ENCODE measurements at places on chromosomes 6 and 20. TPM values are rescaled to one million over a fixed set of nuclear protein-coding genes. Genes with fewer than 3 reads are reported as not detected.

The SYTL3 gene
- 4.2 TPM for total RNA-seq

The ERVFRD-1 gene
- not detected for total RNA-seq

The LTV1 gene
- 21.1 TPM for total RNA-seq

The SMOC2 gene
- total RNA-seq: under 0.01 TPM

The DAAM2 gene
- 1.9 TPM for total RNA-seq

The SAMD3 gene
- total RNA-seq: 11.8 TPM

The ULBP3 gene
- 12.1 TPM for total RNA-seq

The IRF4 gene
- total RNA-seq: 0.65 TPM

The OR2H1 gene
- total RNA-seq: 0.14 TPM

The FIG4 gene
- 14.1 TPM for total RNA-seq

The CASS4 gene
- total RNA-seq: 0.09 TPM

The NKAPL gene
- total RNA-seq: 1.8 TPM

The ROMO1 gene
- total RNA-seq: 352 TPM

The SSTR4 gene
- total RNA-seq: not detected

The ESF1 gene
- total RNA-seq: 10.2 TPM

The SEMG2 gene
- not detected for total RNA-seq

The ADGRG6 gene
- 6.4 TPM for total RNA-seq

The TNXB gene
- total RNA-seq: 144 TPM

The SLC52A3 gene
- total RNA-seq: not detected

The SLC22A1 gene
- 0.92 TPM for total RNA-seq

The B3GAT2 gene
- total RNA-seq: not detected

The MUC21 gene
- not detected for total RNA-seq

The MLN gene
- total RNA-seq: not detected

The TRIM38 gene
- 8.1 TPM for total RNA-seq

The OR2J3 gene
- not detected for total RNA-seq

The DOK5 gene
- 20.7 TPM for total RNA-seq

The TTK gene
- 2.8 TPM for total RNA-seq

The PTCHD4 gene
- 3.0 TPM for total RNA-seq

The MEI4 gene
- not detected for total RNA-seq

The CARMIL1 gene
- total RNA-seq: 26.2 TPM

The SYNDIG1 gene
- 1.1 TPM for total RNA-seq

The AIF1 gene
- total RNA-seq: not detected

The DDX43 gene
- 0.55 TPM for total RNA-seq

The SLC17A4 gene
- not detected for total RNA-seq

The APOBEC2 gene
- total RNA-seq: not detected

The SIGLEC1 gene
- total RNA-seq: not detected

The SLC22A2 gene
- total RNA-seq: not detected

The SNX5 gene
- 86.0 TPM for total RNA-seq

The UBD gene
- not detected for total RNA-seq

The SNRNP48 gene
- total RNA-seq: 11.9 TPM

The STMND1 gene
- not detected for total RNA-seq

The RSPH9 gene
- 1.0 TPM for total RNA-seq

The RGL2 gene
- 17.9 TPM for total RNA-seq

The B3GALT4 gene
- 8.8 TPM for total RNA-seq

The ARHGAP18 gene
- total RNA-seq: 15.6 TPM

The ANKRD66 gene
- total RNA-seq: not detected

The LAMA2 gene
- 262 TPM for total RNA-seq

The PDSS2 gene
- 9.1 TPM for total RNA-seq

Data from smooth muscle cell of bladder (primary cell).